ENCODE measurements at places on chromosomes 5 and 9.

DNA sequence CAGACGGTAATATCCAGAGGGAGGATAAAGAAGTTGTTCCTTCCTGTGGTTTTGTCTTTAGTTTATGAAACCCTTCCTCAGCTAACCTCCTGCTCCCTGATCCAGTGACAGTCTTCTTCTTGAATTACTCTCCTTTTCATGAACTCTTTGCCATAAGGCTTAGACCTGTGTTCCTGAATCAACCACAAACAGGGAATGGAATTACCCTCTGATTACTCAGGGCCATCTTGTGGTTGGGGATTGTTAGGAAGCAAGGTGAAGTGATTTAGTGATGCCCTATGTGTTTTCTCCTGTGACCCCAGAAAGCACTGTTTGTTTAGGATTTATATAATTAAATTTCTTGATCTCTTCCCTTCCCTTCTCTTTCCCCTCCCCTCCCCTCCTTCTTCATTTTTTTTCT is 409.1 kb downstream of the TAF11L14 start:
- DNase-seq = no peak

DNA sequence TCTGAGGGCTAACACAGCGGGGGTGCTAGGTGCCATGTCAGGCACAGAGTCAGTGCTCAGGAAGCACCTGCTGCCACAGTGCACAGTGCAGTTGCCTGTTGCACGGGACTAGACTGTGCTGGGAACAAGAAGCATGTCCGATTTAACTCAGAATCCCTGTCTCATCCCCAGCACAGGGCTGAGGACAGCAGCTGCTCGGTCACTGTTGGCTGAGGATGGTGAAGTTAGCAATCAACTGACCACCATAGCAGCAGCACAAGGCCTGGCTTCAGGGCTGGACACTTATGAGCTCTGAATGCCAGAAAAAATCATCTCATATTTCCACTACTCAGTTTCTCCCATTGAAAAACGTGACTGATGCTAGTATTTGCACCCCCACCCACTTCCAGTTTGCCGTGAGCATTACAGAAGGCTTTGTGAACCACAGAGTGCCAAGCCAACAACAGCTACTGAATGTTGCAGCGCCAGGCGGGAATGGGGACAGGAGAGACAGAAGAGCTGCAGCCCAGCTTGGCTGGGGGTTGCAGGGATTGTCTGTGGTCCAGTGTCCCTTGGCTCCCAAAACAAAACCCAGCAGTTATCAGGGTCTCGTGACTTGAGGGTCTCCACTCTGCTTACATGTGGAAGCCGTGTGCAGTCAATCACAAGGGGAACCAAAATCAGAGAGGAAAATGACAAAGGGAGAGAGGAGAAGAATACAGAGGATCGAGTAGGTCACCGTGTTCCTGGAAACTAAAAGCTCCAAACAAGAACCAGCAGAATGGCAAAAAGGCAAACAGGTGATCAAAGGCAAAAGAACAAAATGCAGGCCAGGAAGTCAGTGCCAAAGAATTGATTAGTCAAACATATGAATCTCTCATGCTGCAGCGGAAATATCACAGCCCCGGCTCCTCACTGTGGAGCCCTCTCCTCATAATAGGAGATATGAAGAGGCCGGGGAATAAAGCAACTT is 155.6 kb downstream of the CRB2 start:
- DNase-seq = no peak

- no peak for DNase-seq
Observed at GRCh38 chr9:117461386-117461785, 46.5 kb upstream of the ASTN2 start.

DNA sequence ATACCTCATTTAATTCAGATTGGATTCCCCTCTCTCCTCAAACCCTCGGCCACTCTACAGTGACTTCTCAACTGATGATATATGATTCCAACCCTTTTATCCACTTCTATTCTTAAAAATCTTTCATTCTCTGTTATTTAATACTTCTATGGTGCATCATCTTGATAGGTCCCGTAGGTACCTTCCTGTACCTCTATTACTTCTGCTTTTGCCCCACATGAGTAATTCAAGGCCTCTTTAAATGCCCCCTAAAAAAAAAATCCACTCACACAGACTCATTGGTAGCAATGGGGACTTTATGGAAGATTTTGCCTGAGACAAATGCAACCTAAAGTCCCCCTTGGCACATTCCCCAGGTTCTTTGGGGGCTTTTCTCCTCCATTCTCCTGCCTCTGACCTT is 54.3 kb downstream of the FAM81B start:
- no peak for DNase-seq

- DNase-seq = no peak
Observed at GRCh38 chr5:55853041-55853670, 2.0 kb downstream of the IL31RA start.

DNA sequence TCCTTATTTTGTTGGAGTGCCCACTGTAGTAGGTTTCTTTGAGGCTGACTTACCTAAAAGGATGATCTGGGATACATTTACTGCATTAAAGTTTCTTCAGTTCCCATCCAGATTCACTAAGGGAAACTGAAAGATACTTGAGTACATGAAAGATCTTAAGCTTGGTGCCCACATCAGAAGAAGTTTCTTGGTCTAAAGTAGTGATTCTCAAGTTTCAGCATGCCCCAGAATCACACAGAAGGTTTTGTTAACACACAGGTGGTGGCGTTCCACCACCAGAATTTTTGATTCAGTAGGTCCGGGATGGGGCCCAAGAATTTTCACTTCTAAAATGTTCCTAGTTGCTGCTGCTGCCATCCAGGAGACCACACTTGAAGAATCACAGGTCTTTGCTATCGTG is 171.0 kb downstream of the ZNF462 start:
- no peak for DNase-seq

DNA sequence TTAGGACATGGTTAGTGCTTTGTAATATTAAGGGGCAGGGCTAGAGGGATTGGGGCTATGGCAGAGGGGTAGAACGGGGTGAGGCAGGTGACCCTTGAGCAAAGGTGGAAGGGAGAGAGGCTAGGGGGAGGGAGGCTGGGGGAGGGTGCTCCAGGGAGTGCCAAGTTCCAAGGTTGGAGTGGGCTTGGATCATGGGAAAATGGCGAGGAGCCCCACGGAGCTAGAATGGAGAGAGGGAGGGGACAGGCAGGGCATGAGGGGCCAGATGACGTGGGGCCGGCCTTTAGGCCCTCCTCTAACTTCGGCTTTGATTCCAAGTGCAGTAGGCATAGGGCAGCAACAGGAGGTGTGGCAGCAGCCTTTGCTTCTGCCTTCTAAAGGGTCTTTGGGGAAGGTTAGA is 171.8 kb upstream of the PANK3 start:
- DNase-seq = no peak
